ENCODE measurements at places on chromosomes 4 and X.

DNA sequence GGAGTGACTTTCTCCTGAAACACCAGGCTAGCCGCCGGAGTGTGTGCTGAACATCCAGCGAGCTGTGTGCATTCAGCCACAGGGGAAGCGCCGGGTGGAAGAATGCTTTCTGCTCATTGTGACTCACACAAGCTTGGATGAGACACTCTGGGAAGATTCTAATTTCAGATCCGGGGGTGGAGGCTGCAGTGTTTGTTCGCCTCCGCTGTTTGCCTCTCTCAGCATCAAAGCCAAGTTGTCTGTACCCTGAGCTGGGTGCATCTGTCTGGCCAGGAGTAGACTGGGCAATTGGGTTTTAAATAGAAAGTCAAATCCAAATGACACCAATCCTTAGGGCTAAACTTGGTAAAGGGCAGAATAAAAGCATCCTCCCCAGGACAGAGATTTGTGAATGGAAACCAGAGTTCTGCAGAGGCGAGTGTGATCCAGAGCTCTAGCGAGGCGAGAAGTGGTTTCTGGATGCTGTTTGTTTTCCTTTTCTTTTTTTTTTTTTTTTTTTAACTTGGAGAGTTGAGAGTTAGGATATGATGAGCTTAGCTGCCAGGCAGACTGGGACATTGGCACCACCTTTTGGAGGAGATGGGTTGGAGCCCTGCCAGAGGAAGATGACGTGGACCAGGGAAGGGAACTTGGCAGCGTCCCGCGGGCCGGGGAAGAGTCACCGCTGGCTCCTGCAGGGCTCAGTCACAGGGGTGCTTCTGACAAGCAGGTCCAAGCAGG, 196.0 kb upstream of the PSAPL1 start:
- peak; percentile 24 for DNase-seq

DNA sequence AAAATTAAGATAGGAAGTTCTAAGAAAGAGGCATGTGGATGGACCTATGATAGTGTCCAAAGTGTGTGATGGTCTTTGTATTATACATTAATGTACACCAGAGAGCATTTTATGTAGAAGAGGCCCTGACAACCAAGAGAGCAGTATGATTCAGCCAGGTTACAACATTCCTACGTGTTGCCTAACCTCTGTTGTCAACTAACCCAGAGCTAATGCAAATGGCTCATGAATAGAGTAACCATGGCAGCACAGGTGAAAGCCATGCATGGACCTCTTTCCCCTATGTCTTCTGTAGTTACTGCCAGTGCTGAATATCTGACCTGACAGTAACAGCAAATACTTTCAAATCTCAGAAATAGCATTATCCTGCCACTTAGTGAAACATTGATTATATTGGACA, 255.6 kb downstream of the NDST4 start:
- DNase-seq, result no peak

- DNase-seq, result no peak
Observed at GRCh38 chrX:940691-941090, 271.8 kb downstream of the CRLF2 start.

- no peak for DNase-seq
Observed at GRCh38 chr4:1695913-1696312, 11.8 kb upstream of the FAM53A start.

- DNase-seq, result no peak
Observed at GRCh38 chrX:107831071-107831730, 5.5 kb downstream of the MID2 start.

DNA sequence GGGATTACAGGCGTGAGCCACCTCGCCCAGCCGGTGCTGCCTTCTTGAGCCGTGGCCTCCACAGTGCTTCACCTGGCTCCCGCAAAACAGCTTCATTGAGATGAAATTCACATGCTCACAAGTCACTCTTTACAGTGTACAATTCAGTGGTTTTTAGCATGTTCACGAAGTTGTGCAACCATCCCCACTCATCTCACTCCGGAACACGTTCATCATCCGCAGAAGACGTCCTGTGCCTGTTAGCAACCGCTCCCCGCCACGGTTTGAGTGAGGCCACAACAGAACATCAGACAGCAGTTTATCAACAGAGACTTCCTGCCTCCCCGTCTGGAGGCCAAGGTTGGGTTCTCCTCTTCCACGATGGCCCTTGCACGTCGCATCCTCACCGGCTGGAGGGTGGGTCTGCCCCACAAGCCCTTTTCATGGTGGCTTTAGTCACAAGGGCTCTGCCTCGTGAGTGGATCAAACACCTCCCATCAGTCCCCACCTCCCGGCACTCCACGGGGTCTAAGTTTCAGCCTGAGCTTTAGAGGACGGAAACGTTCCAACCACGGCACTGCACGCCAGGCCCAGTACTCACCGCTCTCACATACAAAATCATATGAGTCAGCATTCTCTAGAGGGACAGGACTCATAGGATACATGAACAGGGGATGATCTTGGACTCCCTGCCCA, 29.6 kb upstream of the SPON2 start:
- DNase-seq, result no peak

GRCh38 chrX:150676221-150676620, 17.0 kb upstream of the MTMR1 start:
- no peak for DNase-seq

GRCh38 chrX:49978176-49978575, 55.8 kb downstream of the CLCN5 start:
- no peak for DNase-seq

- no peak for DNase-seq
Observed at GRCh38 chr4:153560908-153561307, 94.7 kb downstream of the TMEM131L start.

DNA sequence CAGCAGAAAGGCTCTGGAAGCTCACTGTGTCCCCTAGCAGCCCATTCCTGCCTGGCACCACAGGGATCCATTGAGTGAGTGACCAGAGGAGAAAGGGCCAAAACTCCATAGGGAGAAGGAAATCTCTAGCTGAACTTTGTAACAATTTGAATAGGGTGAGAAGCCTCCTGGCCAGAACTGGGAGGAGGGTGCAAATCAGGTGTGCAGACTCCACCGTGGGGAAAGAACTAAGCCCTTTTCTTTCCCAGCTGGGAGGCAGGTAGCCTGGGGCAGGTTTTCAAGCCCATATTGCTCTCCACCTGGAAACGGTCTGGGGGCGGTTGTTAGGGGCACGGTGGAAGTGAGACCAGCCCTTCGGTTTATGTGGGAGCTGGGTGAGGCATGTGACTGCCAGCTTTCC, 227.2 kb downstream of the SNCA start:
- DNase-seq, result no peak

DNA sequence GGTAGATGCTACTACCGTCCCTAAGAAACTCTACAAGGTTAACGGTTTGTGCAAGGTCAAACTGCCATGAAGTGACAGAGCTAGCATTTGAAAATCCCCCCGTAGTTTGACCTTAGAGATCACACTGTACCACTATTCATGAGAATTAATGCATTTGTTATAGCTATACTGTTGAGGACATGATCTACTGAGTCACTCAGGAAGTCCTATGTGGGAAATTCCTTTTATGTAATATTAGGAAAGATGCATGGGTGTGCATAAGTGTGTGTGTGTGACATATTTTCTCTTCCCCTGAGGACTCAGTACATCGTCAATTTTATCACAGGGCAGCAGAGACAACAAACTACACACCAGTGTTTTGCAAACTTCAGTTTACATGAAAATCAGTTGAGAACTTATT, 141.1 kb downstream of the FBXW7 start:
- no peak for DNase-seq

DNA sequence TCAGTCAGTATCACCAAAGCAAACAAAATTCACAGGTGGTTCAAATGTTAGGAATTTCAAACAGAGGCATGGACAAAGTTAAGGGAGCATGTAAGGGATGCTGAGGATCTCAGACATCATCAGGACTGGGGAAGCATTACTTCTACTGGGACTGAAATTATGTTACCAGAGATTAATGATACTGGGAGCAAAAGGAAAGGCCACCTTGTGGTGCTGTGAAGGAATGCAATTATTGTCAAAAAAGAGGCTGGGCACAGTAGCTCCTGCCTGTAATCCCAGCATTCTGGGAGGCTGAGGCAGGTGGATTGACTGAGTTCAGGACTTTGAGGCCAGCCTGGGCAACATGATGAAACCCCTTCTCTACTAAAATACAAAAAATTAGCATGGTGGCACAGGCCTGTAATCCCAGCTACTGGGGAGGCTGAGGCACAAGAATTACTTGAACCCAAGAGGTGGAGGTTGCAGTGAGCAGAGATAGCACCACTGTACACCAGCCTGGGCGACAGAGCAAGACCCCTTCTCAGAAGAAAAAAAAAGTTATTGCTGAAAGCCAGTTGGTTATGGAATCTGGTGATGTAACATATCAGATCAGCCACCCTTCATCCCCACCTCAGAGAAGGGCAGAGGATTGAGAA, 954.3 kb downstream of the PCDH7 start:
- no peak for DNase-seq

- DNase-seq, result no peak
Observed at GRCh38 chr4:83115000-83115399, 471 bp upstream of the PLAC8 start.

- DNase-seq, result no peak
Observed at GRCh38 chrX:55342533-55343501, 78.1 kb upstream of the PAGE3 start.

DNA sequence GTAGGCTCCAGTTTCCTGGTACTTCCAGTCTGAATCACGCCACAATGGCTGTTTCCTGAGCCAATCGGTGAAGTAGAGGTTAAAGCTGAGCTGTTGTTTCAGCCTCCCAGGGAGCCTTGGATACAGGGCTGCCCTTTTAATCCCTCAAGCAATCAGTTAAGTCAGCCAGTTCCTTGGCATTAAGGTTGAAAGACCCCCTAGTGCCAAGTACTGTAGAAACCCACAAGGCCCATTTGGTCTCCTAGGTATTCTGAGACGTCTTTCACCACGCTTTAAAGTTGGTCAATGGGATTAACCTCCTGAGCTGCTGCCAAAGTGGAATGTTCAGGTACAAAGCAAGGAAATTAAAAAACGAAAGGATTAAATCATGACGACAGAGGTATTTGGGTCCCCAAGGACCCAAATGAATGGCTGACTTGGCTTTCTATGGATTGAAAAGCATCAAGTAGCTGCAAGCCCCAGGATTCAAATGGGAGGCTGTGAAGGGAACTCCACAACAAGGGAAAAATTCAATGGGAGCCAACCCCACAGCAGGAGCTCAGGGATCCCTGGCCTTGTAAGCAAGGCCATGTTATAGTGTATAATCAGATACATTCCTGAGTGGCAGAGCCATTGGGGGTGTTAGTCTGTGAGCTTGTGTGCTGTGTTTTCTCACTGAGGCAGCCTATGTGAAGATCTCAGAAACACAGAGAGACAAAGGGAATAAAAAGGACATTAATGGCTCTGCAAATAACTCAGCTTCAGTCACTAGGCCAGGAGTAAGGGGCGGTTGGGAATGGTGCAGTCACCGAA, 86.0 kb downstream of the ATG4A start:
- DNase-seq, result no peak

GRCh38 chrX:44099366-44099765, 126.2 kb upstream of the NDP start:
- no peak for DNase-seq

GRCh38 chr4:94228493-94229216, 21.0 kb downstream of the SMARCAD1 start:
- DNase-seq, result no peak

GRCh38 chr4:55819634-55820033, at the start of gene EXOC1L:
EXOC1L (plus strand) TSS chr4:55819790; CDS start chr4:55820027, 237 bp downstream.
- no peak for DNase-seq

DNA sequence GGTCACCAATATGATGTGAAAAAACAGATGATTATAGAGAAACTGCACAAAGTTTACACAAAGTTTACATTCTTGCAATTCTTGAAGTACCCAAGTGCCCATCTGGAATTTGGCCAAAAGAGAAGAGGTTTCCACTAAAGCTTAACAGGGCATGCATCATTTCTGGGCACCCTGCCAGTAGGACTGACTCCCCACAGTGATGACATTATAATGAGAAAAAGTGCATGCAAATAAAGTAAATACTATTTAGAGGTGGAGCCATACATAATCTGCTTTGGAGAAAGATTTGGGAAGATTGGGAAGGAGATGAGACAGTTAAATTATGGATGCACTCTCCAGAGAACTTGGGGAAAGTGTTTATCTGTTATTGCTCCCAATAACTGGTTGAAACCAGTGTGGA, 93.7 kb upstream of the TRPC3 start:
- no peak for DNase-seq

GRCh38 chr4:8280876-8281440, 11.4 kb downstream of the HTRA3 start:
- no peak for DNase-seq

GRCh38 chr4:38034986-38035882, 75.0 kb downstream of the PTTG2 start:
- DNase-seq, result no peak

DNA sequence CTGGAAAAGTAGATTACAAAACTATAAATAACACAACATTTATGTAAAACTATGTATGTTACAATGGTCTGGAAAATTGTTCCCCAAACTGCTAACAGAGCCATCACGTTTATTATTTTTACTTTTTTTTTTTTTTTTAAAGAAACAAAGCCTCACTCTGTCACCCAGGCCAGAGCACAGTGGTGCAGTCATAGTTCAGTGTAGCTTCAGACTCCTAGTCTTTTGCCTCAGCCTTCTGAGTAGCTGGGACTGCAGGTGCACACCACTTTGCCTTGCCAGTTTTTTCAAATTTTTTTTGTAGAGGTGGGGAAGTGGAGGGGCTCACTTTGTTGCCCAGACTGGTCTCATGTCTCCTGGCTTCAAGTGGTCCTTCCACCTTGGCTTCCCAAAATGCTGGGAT, 180.1 kb upstream of the SPRY1 start:
- no peak for DNase-seq

GRCh38 chrX:31551913-31552312, 480.1 kb upstream of the FTHL17 start:
- DNase-seq, result no peak

DNA sequence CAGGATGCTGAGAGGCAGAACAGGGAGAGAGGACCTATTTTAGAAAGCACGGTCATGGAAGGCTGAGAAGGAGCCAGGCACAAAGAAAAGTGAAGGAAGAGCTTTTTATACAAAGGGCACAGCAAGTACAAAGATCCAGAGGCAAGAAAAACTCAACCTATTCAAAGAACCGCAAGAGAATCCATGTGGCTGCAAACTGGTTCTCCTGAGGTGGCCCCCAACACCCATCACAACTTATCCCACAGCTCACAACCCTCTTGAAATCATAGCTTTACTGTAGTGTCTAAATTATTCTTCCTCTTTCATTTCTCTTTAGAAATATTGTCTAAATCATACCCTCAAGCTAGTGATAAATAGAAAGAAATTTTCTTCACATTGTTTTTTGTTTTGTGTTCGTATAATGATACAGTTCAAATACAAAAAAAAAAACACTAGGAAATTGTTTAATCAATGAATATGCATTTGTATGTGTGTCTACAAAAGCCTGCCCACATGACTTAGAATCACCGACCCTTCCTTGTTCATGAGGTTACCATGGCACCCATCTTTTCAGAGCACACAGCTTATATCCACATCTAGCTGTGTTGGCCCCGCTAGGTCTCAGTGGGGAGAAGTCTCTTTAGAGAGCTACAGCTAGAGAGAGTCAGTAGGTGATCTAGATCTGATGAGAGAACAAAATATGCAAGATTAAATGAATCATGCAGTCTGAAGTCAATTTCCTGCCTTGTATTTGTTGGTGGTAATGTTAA, 126.9 kb upstream of the DCLK2 start:
- DNase-seq, result no peak

- DNase-seq, result no peak
Observed at GRCh38 chrX:109886122-109886761, 116.7 kb upstream of the TMEM164 start.

GRCh38 chr4:55078987-55079386, 46.4 kb downstream of the KDR start:
- no peak for DNase-seq

GRCh38 chr4:178086320-178086719, 644.1 kb upstream of the AGA start:
- no peak for DNase-seq

- no peak for DNase-seq
Observed at GRCh38 chr4:156800463-156800862, 171.1 kb downstream of the PDGFC start.

All from nucleus accumbens (tissue), 56 donors.